ENCODE measurements at places on chromosomes 2 and 18.

DNA sequence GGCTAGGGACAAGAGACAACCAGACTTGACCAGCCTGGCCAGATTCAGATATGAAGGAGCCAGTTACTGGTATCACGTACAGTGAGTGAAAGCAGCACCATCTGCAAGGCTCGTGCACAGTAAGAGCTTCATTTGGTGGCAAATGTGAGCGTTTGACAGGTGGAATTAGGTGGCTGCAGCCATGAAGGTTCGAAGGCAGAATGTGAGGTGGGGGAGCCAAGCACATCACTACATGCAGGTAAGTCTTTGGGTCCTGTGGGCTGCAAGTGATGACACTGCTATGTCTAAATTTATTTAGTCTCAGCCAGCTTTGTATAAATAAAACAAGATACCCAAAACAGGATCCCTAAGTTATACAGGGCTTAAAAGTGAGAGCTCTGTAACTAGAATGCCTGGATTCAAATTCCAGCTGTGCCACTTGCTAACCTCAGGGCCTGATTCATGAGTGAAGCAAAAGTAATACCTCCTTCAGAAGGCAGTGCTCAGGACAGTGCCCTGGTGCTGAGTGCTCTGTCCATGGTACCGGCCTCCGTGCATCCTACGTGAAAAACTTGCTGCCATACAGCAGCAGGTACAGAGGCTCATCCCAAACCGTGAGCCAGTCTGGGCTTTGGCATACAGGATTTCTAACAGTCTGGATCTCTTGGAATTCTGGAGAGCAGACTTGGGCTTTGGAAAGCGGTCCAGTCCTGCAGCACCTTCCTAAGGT is 18.6 kb downstream of the DDX18 start:
- DNase-seq: no peak

DNA sequence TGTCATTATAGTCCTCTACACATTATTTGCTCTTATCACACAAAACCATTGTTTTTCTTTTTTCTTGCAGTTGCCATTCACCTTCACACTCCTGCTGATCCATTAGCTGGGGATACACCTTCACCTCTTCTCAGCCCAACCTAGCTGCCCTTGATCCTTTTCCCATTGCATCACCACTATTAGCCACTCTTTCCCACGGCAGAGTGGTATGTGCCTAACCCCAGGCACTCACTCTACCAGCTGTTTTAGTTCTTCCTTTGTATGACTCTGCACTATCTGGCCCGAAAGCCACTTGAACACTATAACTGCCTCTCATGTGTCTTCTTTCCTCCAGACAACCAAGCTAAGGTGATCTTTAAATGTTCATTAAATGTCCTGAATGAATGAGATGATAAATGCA is 145.4 kb upstream of the PIK3C3 start:
- no peak for DNase-seq

GRCh38 chr2:41087946-41088345 is 636.1 kb upstream of the SLC8A1 start:
- DNase-seq: no peak

GRCh38 chr2:160305081-160305750 is 105.1 kb upstream of the ITGB6 start:
- DNase-seq: no peak

DNA sequence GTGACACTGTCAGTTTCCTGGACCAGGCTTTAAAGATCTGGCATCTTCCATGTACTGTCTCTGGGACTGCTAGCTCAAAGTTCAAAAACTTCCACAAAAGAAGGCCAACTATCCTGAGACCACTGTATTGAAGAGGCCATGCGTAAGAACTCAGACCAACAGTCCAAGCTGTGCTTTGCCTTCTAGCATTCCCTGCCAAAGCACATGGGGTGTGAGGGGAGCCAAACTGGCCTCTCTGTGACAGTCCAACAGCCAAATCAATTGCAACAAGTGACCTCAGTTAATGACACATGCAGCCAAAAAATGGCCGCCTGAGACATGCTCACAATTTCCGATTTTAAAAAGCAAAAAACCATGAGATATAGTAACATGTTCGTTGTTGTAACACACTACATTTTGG is 160.3 kb upstream of the CDH19 start:
- no peak for DNase-seq

GRCh38 chr2:26903676-26904075 is 55.7 kb downstream of the DPYSL5 start:
- DNase-seq: no peak

GRCh38 chr2:124323321-124323720 is 298.2 kb downstream of the CNTNAP5 start:
- no peak for DNase-seq

- DNase-seq: no peak
These were observed 31.6 kb downstream of the CYP26B1 start for GRCh38 chr2:72116081-72116533.

Data from NCI-H345 (cell line).